ENCODE measurements at places on chromosomes 6 and 20.

DNA sequence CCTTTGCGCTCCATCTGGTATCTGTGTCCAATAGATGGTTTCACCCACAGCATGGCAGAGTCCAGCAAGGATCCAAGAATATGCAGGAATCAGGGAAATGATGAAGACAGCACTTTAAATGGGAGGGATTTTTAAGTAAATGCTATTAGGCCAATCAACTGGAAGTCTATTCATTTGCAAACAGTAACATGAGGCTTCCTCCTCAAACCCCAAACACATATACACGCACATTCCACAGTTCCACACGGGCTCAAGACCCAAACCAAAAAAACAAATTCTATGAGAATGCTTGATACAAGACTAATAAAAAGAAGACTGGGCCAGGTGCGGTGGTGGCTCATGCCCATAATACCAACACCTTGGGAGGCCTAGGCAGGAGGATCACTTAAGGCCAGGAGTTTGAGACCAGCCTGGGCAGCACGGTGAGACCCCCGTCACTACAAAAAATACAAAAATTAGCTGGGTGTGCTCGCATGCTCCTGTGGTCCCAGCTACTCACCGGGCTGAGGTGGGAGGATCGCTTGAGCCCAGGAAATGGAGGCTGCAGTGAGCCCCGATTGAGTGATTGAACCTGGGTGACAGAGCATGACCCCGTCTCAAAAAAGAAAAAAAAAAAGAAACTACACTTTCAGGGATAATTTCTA lies 21.9 kb upstream of the TFAP2C start:
- DNase-seq = no peak

DNA sequence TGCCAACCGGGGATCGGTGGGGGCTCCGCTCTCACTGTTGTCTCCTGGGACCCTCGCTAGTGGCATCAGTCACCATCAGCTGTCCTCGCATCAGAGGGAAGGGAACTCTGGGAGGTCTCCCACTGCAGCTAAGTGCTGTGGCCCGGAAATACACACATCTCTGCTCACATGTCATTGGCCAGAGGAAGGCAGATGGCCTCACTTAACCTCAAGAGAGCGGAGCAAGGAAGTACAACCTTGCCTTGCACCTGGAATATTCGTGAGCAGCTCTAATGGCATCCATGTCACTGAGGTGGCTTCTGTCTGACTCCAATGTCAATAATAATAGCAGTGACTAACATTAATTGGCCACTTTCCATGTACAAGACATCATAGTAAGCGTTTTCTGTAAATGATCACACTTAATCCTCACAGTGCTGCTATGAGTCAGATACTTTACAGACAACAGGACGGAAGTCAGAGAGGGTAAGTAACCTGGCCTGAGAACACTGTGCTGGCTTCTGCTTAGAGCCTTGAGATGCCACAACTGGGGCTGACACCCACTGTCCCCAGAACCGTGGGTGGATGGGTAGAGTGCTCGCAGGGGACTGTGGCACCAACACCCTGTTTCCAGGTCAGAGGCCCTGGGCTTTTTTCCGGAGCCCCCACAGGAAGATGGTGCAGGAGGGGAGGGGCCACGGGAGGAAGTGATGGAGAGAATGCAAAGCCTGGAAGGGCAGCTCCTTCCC lies 6.0 kb downstream of the LHFPL5 start:
- no peak for DNase-seq

- DNase-seq = peak; percentile 69
Measured at GRCh38 chr6:129672881-129673631, 36.9 kb downstream of the ARHGAP18 start.

- DNase-seq = peak; percentile 28
Measured at GRCh38 chr6:2542858-2543218, 207.9 kb downstream of the MYLK4 start.

GRCh38 chr20:63261795-63262528 lies 7.7 kb upstream of the NKAIN4 start:
- DNase-seq = no peak

DNA sequence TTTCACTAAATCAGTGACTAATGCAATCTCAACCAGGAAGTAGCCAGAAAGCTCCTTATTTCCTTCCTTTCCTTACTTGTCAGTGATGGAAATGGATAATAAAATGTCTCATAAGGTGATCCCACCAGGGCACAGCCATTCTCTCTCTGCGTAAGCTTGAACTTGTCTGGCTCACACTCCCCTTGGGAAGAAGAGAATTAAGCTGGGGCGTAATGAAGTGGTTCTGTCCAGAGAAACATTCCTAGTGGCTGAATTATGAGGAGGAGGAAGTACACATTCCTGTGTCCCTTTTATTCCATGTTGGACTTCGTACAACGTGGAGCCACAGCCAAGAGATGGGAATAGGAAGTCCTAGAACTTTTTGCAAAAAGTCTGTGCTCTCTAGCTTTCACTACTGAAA lies 93.7 kb downstream of the MTHFD1L start:
- DNase-seq = no peak

DNA sequence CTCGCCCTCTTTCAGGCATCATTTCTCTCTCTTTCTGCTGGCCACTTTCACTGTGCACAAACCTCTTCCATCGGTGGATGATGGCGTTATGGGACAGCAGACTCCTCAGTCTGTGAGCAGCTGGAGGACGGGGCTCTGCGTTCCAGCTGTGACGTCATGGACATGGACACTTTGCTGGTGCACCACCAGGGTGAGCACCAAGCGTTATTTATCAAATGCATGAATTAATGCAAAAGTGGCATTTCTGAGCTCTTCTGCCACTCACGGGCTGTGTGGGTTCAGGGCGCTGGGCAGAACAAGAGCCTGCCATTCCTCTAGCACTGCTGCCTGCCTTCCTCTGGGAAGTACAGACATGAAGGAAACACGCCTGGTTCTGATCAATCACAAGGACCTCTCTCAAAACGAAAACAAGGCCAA lies 82.9 kb upstream of the MPC1 start:
- DNase-seq = peak; percentile 40
